Left renal cortex interstitium (tissue), 4 donors: ENCODE measurements at places on chromosomes 13 and 19.

- no peak for DNase-seq
Observed at GRCh38 chr13:109707044-109707741, 79.2 kb downstream of the IRS2 start.

DNA sequence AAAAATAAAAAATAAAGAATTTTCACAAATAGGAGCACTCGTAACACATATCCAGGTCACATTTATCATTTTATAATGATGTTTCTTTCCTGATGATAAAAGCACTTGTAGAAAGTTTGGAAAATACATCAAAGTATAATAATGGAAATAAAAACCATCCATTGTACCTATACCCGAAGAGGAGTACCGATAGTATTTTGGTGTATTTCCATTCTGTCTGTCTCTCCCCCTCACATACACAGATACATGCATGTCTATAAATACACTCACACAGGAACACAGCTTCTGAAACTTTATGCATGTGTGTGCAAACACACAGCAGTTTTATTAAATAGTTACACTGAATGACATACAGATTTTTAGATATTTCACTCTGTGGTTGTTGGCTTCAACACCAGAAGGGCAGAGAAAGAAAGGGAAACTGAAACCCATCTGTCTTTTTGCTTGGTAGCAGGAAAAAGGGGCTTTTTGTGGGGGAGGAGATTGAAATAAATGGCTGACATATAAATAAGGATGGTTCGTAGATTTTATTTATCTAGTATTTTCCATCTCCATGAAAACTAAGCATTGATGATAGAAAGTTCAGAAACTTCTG is 114.8 kb downstream of the LRCH1 start:
- DNase-seq, result no peak

DNA sequence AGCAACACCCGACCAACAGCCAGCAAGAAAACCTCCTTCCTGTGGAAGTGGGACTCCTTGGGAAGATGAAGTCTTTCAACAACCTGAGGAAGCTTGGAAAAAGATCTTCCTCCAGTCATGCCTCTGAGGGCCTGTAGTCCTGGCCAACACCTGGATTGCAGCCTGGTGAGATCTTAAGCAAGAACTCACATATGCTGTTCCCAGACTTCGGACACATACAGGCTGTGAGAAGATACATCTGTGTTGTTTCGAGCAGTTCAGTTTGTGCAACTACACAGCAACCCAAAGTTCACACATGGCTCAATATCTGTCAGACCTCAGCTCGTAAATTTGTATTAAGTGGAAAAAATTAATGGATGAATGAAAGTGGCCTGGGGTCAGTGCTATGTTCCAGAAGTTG is 65.1 kb upstream of the UBAC2 start:
- DNase-seq, result no peak

GRCh38 chr19:33702606-33703437 is 81.1 kb downstream of the CHST8 start:
- DNase-seq, result no peak

GRCh38 chr13:37429976-37430375 is 168.6 kb downstream of the POSTN start:
- no peak for DNase-seq

GRCh38 chr19:48587387-48587786 is 19.2 kb upstream of the SPACA4 start:
- DNase-seq, result no peak

- DNase-seq, result no peak
Observed at GRCh38 chr13:110103026-110103425, 203.9 kb downstream of the COL4A1 start.
